ENCODE measurements at places on chromosomes 1 and 21.

- peak; percentile 34 for DNase-seq
These were observed 161.7 kb downstream of the FASLG start for GRCh38 chr1:172820475-172821158.

DNA sequence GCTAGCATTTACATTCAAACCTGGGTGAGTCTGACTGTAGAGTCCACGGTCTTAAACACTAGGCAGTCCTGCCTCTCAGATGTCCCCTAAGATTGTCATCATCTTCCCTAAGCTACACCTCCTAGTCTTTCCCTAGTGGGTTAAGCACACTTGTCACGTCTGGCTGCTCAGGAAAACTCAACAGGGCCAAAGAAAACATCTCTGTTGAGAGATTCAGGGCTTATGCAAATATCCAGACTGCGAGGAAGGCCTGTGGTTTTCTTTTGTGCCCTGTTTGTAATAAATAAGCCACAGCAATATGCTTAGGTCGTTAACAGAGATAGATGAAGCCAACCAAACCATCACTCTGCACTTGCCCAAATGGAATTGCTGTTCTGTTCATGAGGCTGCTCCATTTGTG, 472.6 kb upstream of the DEPDC1 start:
- DNase-seq: no peak

DNA sequence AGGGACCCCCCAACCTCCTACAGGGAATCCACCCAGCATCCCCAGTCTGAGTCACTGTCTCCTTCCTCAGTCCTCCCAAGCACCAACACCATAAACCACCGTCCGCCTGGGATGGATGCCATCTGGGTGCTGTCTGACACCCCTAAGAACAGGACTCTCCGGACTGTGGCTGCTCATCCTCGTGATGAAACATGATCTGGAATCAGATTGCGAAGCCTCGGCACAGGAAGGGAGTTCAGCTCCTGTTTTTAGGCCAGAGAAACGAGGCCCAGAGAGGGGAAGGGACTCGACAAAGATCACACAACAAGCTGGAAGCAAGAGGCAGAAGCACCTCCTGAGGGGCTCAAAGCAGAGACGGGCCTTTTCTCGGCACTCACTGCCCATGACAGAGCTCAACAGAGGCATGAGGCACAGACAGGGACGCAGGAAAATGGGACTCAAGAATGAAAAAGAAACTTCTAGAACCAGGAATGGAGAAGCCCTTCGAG, 8.4 kb downstream of the KCNN3 start:
- DNase-seq: peak; percentile 27

DNA sequence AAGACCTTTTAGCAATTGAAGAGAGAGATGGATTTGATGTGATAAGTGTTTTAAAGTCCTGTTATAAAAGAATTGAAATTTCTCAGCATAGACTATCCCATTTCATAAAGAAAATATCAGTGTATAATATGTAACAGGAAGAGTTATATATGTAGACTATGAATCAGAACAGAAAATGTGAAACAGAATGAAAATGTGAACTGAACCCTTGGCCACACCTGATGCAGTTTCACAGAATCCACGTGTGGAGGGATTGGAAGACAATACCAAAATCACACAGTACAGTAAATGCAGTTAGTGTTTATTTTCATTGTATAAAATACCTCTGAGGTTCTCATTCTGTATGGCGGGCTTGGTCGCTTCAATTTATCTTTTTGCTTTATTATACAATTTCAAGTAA, 9.9 kb upstream of the SLAMF1 start:
- DNase-seq: no peak

DNA sequence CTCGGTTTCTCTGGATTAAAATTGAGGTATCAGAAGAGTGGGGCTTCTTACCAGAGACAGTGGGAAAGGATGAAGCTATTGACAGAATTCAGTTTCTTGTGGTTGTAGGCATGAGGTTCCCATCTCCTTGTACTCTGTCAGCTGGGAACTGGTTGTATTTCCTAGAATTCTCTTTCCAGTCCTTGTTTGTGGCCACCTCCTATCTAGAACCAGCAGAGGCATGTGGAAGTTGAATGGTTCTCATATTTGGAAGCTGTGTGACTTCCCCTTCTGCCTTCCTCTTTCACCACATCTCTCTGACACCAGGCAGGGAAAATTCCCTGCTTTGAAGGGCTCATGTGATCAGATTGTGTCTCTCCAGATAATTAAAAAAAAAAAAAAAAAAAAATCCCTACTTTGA, 457.7 kb upstream of the ADAMTS5 start:
- DNase-seq: peak; percentile 45

- DNase-seq: no peak
These were observed 37.9 kb upstream of the BATF3 start for GRCh38 chr1:212737559-212737958.

DNA sequence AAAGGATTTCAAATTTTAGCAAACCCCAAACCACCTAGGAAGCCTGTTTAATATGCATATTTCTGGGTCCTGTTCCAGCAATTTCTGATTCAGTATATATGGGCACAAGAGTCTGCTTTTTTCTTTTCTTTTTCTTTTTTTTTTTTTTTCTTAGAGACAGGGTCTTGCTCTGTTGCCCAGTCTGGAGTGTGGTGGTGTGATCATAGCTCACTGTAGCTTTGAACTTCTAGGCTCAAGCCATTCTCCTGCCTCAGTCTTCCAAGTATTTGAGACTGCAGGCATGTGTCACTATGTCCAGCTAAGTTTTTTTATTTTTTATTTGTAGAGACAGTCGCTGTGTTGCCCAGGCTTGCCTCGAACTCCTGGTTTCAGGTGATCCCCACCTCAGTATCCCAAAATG, 34.8 kb downstream of the CCDC18 start:
- DNase-seq: no peak

GRCh38 chr1:75742047-75742625, 17.6 kb downstream of the ACADM start:
- no peak for DNase-seq

DNA sequence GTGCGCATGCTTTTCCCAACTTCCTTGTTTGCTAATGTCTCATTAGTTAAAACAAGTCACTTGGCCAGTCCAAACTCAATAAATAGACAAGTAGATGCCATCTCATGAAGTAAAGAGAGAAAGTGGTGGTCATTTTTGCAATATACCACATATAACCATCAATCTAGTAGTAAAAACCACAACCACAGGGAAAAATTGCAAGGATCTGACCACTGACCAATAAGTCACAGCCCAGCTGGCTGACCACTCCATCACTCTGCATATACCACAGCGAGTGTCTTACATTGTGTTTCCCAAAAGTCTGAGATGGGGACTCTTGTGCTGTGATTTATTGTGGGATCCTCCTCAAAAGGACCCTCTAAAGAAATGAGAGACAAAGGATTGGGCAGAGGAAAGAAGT, 76.0 kb downstream of the FH start:
- no peak for DNase-seq

DNA sequence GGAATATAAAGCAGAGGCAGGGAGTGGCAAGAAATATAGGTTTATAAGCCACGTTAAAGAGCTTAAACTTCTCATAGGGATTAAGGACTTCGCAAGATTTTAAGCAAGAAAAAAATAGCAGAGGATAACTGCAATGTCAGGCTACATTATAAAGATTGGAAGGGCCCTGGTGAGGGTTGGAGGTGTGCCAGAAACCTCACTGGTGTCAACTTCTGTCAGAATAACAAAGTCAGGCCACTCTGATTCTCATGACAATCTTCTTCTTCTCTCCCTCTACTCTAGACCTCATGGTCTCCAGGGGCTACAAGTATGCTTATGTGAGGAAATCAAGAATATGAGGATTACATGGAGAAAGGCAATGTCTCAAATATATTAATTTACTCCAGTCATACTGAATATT, 32.6 kb upstream of the FMO2 start:
- peak; percentile 57 for DNase-seq

- peak; percentile 22 for DNase-seq
These were observed 59.6 kb upstream of the HOOK1 start for GRCh38 chr1:59755069-59755685.

DNA sequence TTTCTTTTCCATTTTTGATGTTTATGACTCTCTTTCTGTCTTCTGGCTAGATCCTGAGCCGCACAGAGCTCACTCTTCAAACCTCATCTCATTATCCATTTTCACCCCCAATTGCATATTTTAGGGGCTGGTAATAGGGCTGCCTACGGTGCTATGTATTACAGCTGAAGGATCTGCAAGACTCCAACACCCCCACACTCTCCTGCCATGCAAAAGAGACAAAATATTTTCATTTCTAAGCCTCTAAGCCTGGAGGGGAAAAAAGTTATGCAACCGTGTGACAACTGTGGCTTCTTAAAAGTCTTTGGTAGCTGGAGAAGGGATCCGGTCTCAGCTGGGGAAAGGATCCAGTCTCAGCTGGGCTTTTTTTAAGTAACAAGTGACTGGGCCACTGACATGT, 311.6 kb downstream of the NPHP4 start:
- no peak for DNase-seq

GRCh38 chr1:50421768-50422674, 1.2 kb downstream of the DMRTA2 start:
- no peak for DNase-seq

GRCh38 chr1:225573216-225573615, 79.7 kb downstream of the ENAH start:
- no peak for DNase-seq

DNA sequence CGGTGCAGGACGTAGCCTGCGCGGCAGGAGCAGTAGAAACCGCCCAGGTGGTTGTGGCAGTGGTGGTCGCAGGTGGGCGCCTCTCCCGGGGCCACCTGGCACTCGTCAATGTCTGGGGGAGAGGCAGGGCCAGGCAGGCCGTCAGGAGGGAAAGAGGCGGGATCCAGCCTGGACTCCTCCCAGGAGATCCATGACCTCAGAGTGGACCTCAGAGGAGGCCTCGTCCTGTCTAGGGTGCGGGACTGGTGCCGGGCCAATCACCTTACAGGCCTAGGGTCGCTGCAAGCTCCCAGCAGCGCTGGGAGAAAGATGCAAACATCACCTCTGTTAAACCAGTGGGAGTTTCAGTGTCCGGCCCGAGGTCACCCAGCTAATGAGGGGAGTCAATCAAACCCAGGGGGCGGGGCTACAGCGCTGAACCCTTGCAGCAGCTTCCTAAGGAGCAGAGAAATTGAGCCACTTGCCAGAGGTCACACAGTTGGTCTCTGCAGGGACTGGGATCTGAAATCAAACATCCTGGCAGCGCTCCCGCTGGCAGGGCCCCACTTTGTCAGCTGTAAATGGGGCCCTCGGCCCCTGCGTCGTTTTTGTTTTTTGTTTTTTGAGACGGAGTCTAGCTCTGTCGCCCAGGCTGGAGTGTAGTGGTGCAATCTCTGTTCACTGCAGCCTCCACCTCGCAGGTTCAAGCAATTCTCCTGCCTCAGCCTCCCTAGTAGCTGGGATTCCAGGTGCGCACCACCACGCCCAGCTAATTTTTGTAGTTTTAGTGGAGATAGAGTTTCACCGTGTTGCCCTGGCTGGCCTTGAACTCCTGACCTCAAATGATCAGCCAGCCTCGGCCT, 1.4 kb downstream of the MASP2 start:
- no peak for DNase-seq

- no peak for DNase-seq
These were observed 14.9 kb downstream of the SLC45A3 start for GRCh38 chr1:205665201-205666045.

GRCh38 chr1:15322648-15323350, 75.8 kb downstream of the FHAD1 start:
- DNase-seq: no peak

GRCh38 chr1:204285436-204286305, 71.9 kb upstream of the GOLT1A start:
- DNase-seq: no peak

- no peak for DNase-seq
These were observed 606.1 kb upstream of the USP24 start for GRCh38 chr1:55821234-55821633.

- no peak for DNase-seq
These were observed 25.3 kb downstream of the CHI3L2 start for GRCh38 chr1:111252786-111253185.

- no peak for DNase-seq
These were observed 45.4 kb downstream of the KIF26B start for GRCh38 chr1:245200146-245200545.

DNA sequence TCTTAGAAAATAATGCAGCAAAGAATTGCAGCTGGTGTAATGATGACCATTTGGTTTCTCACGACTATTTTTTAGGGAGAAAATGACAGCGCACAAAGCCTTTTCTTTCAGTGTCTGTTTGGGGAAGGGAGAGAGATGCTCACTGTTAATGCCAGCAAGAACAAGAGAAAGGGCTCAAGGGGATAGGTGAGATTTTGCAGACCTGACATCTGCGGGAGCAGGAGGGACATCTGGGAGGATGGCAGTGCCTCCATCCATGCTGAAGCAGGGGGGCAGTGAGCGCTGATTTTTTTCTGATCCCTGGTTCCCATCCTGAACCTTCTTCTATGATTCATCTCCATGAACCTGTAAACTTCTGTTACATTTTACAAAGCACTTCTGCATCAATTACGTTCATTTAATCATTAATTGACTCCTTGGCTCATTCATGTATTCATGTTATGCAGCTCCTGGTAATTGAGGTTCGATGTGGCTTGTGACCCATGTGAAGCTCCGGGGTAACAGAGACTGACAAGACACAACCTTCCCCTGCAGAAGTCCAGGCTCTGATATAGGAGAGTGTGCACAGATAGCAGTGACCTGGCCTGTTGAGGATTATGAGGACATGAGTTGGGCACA, 595.3 kb downstream of the PTPRU start:
- DNase-seq: no peak

GRCh38 chr1:65209005-65209885, 61.2 kb downstream of the AK4 start:
- DNase-seq: peak; percentile 49

DNA sequence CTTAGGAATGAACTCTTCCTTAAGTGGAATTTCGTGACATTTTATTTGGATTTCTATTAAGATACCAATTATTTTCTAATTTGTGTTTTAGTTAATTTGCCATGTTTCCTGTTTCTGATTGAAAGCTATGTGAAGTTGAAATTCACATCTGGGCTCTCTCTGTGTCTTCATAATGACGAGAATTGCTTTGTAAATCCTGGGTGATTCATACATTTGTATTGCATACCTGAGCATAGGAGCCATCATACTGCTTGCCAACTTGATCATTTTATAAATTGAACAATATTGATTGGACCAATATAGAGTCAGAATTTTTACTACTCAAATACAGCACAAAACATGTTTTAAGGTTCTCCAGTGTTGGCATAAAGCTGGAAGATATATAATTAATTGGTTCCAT, 817.9 kb downstream of the BRINP3 start:
- DNase-seq: no peak

GRCh38 chr1:53631622-53632310, 107.2 kb downstream of the GLIS1 start:
- DNase-seq: no peak

- no peak for DNase-seq
These were observed 28.8 kb downstream of the MEF2D start for GRCh38 chr1:156471496-156472490.

Measured in fibroblast of skin of scalp (primary cell).